Activated effector memory CD4-positive, alpha-beta T cell treated with Interleukin-2 at 50 U/mL for 16 hours (primary cell): ENCODE measurements at places on chromosomes 12 and 14.

DNA sequence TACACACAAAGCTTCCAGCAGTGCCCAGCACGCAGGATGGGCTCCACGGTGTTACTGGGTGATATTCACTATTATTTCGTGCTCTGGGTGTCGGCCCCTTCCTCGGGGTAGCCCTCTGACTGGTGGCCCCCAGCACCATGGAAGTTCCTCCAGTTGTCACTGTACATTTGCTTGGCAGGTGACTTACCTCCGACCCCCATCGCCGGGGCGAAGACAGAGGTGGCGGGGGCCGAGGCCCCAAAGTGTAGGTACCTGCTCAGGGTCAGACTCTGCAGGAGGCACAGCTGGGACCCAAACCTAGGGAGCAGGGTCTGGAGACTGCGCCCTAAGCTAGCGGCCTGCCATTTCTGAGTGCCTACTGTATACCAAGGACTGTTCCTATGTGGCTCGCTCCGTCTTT lies 98.9 kb downstream of the RFLNA start:
- DNase-seq: no peak

DNA sequence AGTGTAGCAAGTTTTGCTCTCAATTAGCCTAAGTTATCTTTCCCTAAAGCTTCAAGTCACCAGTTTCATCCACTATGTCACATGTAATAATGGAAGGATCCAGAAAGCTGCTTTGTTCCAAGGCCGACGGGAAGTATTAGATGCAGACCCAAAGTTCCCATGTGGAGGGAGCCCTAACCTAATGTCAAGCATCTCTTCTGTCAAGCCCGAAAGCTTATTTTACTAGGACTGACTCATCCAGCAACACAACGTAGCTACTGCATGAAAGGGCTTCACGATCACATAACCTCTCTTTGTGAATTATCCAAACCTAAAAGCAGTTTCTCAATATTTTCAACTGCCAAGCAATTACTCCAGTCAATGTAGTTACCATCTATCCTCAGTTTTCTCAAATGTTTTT lies 133.4 kb downstream of the SLC6A15 start:
- no peak for DNase-seq

DNA sequence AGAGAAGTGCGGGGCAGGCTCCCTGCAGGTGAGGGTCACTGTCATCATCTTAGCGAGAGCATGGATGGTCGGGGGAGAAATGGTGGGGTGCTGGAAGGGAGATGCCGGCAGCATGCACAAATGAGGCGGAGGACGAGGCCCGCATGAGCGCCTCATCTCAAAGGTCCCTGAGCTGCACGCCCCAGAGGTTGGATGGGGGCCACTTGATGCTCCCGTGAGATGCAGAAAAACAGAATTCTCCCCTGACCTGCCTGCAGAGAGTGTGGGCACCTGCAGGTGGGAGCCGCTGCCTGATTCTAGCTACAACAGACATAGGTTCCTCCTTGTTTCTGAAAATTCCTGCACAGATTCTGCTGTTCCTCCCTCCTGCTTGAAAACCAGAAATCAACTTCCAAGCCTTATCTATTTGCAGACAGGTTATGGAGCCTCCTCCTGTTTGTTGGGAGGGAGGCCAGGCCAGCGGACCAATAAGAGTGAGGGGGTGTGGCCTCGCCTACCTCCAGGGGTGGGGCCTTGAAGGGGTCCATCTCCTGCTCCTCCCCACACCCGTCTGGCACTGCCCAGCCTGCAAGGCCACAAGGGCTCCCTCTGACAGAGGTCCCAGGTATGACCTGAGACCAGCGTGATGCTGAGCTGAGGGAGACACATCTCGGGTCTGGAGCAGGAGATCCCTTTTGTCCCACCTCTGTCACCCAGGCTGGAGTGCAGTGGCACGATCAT lies 67.2 kb downstream of the KDM2B start:
- no peak for DNase-seq

GRCh38 chr12:104473374-104473983 lies 16.7 kb downstream of the CHST11 start:
- DNase-seq: no peak

DNA sequence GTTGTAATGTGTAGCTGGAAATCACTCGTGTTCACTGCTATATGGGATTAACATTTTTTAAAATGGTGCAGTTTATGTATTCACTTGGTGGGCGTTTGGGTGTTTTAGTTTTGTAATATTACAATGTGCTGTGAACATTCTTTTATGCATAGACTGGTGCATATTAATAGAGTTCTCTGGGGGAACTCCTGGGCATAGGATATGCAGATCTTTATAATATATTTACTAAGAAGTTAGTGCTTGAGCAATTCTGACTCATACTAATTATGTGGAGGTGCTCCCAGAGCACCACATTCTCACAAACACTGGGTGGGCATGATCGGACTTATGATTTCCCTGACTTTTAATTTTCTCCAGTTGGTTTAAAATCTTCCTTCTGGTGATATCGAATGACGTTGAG lies 342.3 kb downstream of the PDZRN4 start:
- no peak for DNase-seq

DNA sequence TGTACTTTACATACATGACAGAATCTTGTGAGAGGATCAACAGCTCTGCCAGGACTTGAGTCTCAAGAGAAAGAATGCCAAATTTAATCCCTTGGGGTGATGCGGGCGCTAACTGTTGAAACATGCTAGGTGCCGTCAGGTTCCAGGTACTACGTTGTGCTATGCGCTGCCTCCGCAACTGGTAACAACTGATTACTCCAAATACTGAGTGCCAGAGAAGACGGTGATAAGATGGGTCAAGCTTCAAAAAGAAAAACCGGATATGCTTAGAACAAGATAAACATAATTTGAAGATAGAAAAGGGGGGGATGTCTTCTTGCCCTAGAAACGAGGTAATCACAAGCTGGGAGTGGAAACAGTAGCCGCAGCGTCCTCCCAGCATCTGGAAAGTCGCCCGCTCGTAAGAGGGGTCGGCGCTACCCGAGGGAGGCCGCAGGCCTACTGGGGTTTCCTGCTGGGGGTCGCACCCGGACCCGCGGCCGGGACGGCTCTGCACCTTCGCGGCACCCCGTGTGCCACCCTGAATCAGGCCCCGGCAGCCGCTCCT lies 678 bp downstream of the ZBTB25 start:
- DNase-seq: no peak

- DNase-seq: no peak
Measured at GRCh38 chr12:98022961-98023360, 492.4 kb upstream of the TMPO start.

- no peak for DNase-seq
Measured at GRCh38 chr12:29519585-29520182, 22.2 kb upstream of the OVCH1 start.

GRCh38 chr12:1360441-1361210 lies 233.8 kb downstream of the FBXL14 start:
- no peak for DNase-seq

DNA sequence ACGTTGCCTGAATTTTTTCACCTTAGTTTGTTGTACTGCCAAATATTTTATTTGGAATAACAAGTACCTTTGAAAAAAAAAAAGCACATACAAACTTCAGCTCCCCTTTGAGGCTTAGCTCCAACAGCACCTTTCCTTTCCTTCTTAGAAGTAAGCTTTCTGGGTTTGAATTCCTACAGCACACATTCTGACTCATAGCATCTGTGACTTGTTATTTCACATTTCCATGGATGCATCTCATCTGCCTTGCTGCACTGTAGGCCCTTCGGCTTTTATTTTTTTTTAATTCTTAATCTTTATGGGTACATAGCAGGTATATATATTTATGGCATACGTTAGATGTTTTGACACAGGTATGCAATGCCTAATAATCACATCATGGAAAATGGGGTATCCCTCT lies 7.2 kb downstream of the LGALS3 start:
- DNase-seq: no peak

GRCh38 chr12:24228371-24228770 lies 278.9 kb upstream of the SOX5 start:
- DNase-seq: no peak

- no peak for DNase-seq
Measured at GRCh38 chr12:62772416-62772955, 162.5 kb downstream of the PPM1H start.
